Activated CD4-positive, alpha-beta memory T cell treated with anti-CD3 and anti-CD28 coated beads, Interleukin-2, amount 10 ng/mL, durations not matched to agents 7 days and 5 days (primary cell): ENCODE measurements at places on chromosomes 13 and 19. TPM values are rescaled to one million over a fixed set of nuclear protein-coding genes. Genes with fewer than 3 reads are reported as not detected.

The MBD3L2 gene
- not detected for total RNA-seq

DNA sequence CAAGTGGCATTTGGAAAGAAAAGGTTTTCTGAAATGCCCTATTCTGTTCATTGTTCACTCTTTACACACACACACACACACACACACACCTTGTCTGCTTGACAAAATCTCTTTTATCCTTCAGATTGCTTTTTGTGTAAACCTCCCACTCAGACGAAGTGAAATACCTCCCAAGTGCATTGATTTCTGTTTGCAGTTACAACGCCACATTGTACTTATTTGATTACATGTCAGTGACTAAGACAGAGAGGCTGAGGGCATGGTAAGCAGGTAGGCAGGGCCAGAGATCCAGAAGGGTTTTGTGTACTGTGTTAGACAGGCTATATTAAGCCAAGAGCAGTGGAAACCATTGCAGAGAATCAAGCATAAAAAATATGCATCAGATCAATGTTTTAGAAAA lies 561.8 kb downstream of the GPC6 start:
- no peak for DNase-seq
- no peaks in the 10 kb centered on the region for H3K4me1 ChIP-seq
- no peak overlapping the region for H3K4me3 ChIP-seq
- no peak overlapping the region for H3K27ac ChIP-seq
- H3K27me3 ChIP-seq: peaks cover 20% of the 10 kb centered on the region

The LGALS7B gene
- total RNA-seq: not detected

DNA sequence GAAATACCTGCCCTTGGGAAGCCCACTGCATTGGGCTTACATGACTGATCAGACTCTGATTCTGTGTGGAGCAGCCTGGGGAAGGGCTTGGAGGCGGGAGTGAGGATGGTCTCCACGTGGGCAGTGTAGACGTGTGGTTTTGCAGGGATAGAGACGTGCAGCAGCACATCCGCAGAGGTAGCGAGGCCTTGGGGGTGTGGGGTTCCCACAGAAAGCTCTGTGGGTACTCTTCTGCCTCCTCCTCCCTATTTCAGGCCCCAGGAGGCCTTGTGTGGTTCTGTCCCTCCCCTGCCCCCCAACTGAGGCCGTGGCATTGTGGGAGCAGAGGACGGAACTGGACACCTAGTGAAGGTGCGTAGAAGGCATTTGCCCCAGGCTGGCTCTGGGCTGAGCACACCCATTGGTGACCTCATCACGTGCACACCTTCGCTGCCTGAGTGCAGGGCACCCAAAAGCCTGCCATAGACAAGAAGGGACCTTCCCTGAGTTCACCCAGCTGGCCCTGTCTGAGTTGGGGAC lies 28.9 kb downstream of the PPP1R37 start:
- no peak overlapping the region for H3K27ac ChIP-seq
- no peaks in the 10 kb centered on the region for H3K27me3 ChIP-seq
- no peak for DNase-seq
- no peak overlapping the region for H3K4me3 ChIP-seq
- H3K4me1 ChIP-seq: peaks cover 33% of the 10 kb centered on the region

The TSSK6 gene
- total RNA-seq: 5.7 TPM

GRCh38 chr13:24167666-24168391 lies 7.3 kb downstream of the SPATA13 start:
- H3K27ac ChIP-seq: no peak overlapping the region
- peaks cover 13% of the 10 kb centered on the region for H3K36me3 ChIP-seq
- peaks cover 10% of the 10 kb centered on the region for H3K4me1 ChIP-seq
- no peaks in the 10 kb centered on the region for H3K27me3 ChIP-seq
- H3K4me3 ChIP-seq: no peak overlapping the region
- no peak for DNase-seq
